ENCODE measurements at places on chromosomes 16 and 17.

GRCh38 chr17:62800585-62800984 lies 7.5 kb downstream of the MARCHF10 start:
- no peak for DNase-seq

- no peak for DNase-seq
Observed at GRCh38 chr16:48014349-48015135, 141.3 kb downstream of the ABCC12 start.

- DNase-seq: no peak
Observed at GRCh38 chr16:76201385-76201784, 75.8 kb upstream of the CNTNAP4 start.

- DNase-seq: no peak
Observed at GRCh38 chr16:30775131-30775391, 11.9 kb downstream of the ZNF629 start.

DNA sequence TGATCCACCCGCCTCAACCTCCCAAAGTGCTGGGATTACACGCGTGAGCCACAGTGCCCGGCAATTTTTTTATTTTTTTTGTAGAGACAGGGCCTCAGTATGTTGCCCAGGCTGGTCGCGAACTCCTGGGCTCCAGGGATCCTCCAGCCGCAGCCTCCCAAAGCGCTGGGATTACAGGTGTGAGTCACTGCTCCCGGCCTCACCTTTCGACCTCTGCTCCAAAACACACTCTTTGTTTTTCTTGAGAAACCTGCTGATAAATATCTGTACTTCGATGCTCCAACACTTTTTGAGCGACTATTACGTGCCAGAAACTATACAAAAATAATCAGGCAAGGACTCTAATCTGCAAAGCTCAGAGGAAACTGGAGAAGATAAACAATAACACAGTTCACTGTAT lies 1.0 kb downstream of the MED1 start:
- DNase-seq: no peak

All from right renal cortex interstitium (tissue), 3 donors.